Fibroblast of skin of left quadriceps (primary cell): ENCODE measurements at places on chromosomes 2 and 18.

GRCh38 chr2:45028276-45028675, 19.0 kb upstream of the SIX2 start:
- DNase-seq, result no peak

DNA sequence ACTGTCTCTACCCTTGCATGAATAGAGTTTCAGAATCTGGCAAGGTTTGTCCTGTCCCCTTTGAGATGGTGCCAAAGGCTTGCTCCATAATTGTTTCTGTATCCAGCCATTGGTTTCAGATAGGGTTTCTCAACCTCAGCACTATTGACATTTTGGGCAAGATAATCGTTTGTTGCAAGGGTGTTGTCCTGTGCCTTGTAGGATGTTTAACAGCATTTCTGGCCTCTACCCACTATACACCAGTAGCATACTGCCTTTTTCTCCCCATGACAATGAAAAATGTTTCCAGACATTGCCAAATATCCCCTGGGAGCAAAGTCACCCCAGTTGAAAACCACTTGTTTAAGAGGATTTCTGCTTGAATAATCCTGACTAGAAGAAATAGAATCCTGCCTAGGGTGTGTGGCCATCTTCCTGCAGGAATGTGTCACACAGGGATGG, 126.8 kb downstream of the CDC42EP3 start:
- DNase-seq, result no peak

- peak; percentile 94 for DNase-seq
These were observed 129.4 kb upstream of the MAPRE2 start for GRCh38 chr18:34911661-34912384.

DNA sequence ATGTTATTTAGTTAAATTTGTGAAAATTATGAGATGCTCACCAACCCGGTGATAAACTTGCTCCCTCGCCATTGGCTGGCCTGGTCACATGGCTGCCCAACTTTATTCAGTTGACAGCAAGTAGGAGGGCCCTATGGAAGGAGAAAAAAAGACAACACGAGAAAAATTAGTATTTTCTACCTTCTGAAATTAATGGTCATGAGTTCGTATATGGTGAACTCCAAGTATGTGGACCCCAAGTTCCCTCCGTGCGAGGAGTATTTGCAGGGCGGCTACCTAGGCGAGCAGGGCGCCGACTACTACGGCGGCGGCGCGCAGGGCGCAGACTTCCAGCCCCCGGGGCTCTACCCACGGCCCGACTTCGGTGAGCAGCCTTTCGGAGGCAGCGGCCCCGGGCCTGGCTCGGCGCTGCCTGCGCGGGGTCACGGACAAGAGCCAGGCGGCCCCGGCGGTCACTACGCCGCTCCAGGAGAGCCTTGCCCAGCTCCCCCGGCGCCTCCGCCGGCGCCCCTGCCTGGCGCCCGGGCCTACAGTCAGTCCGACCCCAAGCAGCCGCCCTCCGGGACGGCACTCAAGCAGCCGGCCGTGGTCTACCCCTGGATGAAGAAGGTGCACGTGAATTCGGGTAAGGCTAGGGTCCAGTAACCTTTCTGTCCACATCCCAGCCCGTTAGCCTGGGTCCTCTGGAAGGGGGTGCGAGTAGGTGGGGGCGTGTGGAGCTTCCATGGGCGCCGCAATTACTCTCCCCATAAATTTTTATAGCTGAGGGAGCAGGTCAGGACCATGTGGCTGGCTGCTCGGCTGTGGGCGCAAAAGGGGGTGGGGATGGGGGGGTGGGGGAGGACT, at the start of gene HOXD4:
HOXD4 (plus strand) TSS at position 109 of the 846 bp plus-strand sequence; CDS start at position 193, 84 bp downstream.
- DNase-seq, result no peak

DNA sequence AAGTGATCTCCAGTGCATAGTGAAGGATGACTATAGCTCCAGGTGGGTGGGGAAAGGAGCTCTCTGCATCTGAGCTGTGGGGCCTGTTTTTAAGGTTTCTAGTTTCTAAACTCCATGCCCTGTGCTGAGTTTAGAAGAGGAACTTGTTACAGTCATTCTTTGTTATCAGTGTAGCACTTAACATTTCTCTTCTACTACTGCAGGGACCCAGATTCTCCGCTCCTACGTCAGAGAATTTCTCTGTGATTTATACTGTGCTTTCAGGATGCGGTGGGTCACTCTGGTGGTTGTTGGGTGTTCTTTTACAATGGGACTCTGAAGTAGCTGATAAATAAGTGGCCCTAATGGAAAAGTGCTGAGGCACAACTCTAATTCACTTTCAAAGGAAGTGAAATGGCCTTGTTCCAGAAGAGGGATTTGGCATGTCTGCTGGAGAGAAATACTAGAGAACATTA, 122.0 kb downstream of the WDSUB1 start:
- DNase-seq, result no peak

- DNase-seq, result no peak
These were observed 57.7 kb downstream of the HAUS1 start for GRCh38 chr18:46161703-46162396.
